ENCODE measurements at places on chromosomes 11 and 22.

GRCh38 chr22:23205339-23206049 lies 25.2 kb downstream of the BCR start:
- no peak for DNase-seq

DNA sequence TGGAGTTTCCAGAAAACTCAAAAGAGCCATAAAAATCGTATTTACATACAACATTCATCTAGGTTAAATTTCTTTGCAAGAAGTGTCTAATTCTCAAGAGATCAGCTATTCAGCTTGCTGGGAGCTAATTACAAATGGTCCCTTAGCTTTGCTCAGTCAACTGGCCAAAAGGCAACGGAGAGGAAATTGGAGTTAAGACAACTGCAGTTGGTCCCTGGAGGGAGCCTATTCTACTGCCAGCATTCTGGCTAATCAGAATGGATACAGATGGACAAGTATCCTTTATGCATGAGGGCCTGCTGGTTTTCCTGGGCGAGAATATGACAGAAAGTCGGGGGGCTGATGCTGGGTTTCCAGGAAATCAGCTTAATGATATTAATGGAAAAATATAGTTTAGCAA lies 45.5 kb downstream of the KCNJ1 start:
- DNase-seq = no peak

DNA sequence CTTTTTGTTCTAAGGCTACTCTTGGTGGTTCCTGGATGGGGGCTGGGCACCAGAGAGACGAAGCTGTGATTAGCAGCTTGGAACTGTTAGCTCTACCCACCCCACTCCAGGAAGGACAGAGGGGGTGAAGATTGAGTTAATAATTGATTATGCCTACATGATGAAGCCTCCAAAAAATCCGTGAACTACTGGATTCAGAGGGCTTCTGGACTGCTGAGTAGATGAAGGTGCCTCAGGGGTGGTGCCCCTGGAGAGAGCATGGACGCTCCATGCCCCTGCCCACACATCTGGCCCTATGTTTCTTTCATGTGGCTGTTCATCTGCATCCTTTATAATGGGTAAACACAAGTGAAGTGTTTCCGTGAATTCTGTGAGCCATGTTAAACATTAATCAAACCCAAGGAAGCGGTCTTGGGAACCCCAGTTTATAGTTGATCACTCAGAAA lies 47.3 kb upstream of the CYP2D6 start:
- DNase-seq = no peak

DNA sequence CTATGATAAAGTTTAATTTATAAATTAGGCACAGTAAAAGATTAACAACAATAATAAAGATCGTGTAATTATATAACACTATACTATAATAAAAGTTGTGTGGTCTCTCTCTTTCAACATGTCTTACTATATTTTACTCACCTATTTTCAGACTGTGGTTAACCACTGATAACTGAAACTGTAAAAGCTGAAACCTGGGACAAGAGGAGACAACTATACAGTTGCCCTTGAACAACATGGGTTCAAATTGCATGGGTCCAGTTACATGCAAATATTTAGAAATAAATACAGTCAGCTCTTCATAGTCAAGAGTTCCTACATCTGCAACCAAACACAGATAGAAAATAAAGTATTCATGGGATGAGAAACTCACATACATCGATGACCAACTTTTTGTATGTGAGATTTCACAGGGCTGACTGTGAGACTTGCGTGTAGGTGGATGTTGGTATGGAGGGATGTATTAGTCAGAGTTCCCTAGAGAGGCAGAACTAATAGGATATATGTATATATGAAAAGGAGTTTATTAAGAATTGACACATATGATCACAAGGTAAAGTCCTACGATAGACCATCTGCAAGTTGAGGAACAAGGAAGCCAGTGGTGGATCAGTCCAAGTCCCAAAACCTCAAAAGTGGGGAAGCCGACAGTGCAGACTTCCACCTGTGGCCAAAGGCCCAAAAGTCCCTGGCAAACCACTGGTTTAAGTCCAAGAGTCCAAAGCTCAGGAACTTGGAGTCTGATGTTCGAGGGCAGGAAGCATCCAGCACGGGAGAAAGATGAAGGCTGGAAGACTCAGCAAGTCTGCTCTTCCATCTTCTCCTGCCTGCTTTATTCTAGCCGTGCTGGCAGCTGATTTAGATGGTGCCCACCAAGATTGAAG lies 359.5 kb downstream of the INSC start:
- no peak for DNase-seq

DNA sequence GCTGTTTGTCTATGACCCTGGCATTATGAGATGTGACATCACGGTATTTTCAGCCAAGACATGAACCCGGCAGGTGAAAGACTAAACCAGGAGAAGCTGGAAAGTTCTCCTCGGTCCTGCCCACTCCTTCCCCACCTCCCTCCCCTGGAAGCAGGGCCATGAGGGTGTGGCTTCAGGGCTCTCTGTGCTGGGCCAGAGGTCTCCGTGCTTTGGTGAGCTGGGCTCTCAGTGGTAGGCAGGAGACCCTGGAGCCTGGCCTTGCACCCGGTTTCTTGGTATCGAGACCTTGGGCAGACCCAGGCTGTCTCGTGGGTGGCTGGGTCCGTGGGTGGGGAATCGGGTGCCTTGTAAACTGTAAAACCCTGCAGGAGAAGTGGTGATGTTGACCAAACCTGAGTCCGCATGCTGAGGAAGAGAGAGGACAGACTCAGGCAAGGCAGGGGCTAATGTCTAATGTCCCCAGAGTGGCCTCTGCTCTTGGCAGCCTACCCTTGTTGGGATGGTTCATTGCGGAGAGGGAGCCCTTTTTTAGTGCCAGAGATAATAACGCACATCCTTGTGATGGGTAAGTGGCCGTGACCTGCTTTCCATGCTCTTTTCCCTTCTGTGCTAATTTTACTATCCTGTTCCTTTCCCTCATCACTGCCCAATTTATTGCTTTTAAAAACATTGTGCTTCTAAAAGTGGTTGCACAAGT lies 48.6 kb upstream of the PARVG start:
- no peak for DNase-seq

GRCh38 chr11:83303316-83303715 lies 17.1 kb upstream of the CCDC90B start:
- DNase-seq = no peak

- no peak for DNase-seq
Observed at GRCh38 chr11:131943295-131943694, 572.9 kb downstream of the NTM start.

- DNase-seq = no peak
Observed at GRCh38 chr22:24282401-24282800, 11.8 kb downstream of the SPECC1L start.

DNA sequence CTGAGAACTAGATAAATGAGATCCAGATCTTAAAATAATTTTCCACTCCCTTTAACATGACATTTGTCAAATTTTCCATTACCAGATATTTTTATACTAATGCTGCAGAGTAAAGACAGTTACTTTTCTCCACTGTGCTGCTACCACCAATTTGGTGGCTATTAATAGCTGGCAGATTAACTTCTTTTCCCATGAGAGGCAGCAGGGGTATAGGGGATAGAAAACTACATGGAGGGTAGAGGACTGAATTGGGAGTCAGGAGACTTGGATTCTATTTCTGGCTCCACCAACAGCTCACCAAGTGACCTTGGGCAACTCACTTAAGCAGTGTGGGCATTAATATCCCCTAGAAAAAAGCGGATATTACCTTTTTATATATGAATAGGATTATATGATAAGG lies 69.2 kb downstream of the KIF18A start:
- no peak for DNase-seq

DNA sequence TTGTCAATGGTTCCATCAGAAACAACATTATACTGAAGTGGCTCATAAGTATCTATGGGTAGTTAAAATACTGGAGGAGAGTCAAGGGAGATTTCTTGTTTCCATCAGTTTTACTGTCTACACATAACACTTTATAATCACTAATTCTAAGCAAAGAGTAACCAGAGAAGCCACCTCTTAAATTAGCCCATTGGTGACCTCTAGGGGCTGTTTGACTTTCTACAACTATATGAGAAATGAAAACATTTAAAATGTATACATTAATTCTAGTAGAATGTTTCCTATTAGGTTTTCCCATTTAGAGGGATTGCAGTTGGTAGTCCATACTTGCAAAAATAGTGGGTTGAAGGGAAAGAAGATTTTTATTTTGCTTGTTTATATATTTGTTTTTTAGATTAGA lies 504.3 kb downstream of the FAM181B start:
- DNase-seq = peak; percentile 9

GRCh38 chr22:37126383-37126782 lies 16.9 kb upstream of the TMPRSS6 start:
- DNase-seq = no peak

GRCh38 chr11:5252919-5253265 lies 1.7 kb downstream of the HBG2 start:
- DNase-seq = no peak

GRCh38 chr22:21841422-21841821 lies 26.0 kb downstream of the MAPK1 start:
- no peak for DNase-seq

DNA sequence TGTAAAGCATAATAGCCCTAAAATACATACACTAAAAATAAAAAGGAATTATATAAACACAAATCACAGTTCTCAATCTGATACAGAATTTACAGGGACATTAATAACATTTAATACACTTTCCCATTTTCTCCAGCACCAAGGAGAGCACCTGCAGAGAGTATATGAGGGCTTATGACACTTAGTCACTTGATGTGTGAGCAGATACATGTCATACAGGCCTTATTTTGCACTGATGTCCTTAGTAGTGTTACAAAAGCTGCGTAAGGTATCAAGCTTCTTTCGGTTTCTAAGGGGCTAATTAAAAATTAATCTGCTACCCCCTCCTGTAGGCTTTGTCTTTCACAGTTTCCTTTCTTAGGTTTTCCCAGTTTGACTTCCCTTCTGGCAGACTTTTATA lies 61.3 kb downstream of the TRIM44 start:
- DNase-seq = no peak

- DNase-seq = peak; percentile 26
Observed at GRCh38 chr22:26318975-26319374, 110.1 kb upstream of the ASPHD2 start.

- no peak for DNase-seq
Observed at GRCh38 chr11:134377876-134378275, 34.2 kb downstream of the B3GAT1 start.

Measured in NCI-H2171 treated with DMSO at 0.1 percent for 48 hours (cell line).